Activated CD4-positive, alpha-beta T cell treated with anti-CD3 and anti-CD28 coated beads, Interleukin-10, Interleukin-2, amounts not matched to agents 100 ng/mL and 50 ng/mL, durations not matched to agents 16 hours and 8 hours (primary cell): ENCODE measurements at places on chromosomes 16 and 17.

DNA sequence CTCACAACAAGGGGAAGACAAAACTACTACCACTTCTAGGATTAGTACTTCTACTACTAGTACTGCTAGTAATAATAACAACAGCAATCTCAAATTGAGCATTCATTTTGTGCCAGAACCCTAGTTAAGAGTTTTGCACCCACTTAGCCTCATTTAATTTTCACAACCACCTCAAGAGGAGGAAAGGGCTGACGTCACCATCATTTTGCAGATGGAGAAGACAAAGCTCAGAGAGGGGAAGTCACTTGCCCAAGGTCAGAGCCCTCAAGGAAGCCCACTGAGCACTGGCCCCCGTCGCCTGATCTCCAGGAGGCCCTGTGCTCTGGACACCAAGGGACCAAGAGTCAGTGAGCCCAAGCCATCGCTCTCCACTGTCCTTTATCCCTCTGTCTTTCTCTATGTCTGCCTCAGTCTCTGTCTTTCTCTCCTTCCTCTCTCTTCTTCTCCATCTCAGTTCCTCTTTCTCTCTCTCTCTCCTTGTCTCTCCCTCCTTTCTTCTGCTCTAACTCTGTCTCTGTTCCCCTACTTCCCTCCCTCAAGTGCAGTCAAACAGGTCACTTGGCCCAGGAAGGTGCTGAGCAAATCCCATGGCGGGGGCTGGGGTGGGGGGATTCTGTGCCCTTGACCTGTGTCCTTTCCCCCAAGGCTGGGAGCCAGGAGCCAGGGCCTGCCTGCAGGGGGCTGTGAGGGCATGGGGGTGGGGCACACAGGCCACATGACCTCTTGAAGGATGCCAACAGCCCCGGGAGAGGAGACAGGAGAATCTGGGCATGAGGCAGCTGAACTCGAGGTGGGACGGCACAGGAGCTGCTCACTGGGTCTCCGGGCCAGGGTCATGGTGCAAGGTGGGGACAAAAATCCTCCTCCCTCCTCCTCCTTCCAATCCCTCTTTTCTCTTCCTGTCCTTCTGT, 11.2 kb upstream of the NGFR start:
- no peak for DNase-seq

DNA sequence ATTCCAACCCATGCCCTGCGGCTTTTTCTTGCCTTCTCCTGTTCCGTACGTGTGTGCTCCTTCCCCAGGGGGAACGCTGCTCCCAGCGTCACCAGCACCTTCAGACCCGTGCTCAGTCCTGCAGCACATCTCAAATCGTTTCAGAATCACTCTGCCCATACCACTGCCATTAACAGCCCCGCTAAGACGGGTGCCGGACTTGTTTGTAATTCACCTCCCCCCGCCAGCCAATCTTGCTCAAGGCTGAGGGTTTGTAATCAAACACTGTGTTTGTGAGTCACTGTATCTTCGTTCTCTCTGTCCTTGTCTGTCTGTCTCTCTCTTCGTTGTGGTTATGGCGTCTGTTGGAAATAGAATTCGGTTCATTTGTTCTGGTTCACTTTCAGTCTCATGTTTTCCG, 17.3 kb downstream of the CARD14 start:
- DNase-seq = no peak

GRCh38 chr17:58377661-58378060, 25.7 kb upstream of the SUPT4H1 start:
- no peak for DNase-seq

DNA sequence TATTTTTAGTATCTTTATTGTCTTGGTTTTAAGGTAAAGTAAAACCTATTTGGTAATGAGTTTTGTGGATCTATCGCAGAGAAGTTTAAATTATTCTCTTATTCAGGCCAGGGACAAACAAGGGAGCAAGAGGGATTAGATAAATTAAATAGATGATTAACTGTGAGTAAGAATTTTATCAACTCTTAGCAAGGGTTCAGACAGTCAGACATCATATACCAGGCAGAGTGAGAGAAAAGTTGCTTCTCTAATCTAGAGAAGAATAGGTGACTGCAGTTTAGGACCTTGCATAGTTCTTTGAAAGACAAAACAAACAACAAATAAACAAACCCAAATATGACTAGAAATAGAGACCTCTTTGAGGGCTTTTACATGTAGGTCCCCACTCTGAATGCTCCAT, 840.2 kb upstream of the GOT2 start:
- DNase-seq = no peak

- DNase-seq = no peak
Observed at GRCh38 chr16:54697677-54698076, 233.0 kb upstream of the IRX5 start.

DNA sequence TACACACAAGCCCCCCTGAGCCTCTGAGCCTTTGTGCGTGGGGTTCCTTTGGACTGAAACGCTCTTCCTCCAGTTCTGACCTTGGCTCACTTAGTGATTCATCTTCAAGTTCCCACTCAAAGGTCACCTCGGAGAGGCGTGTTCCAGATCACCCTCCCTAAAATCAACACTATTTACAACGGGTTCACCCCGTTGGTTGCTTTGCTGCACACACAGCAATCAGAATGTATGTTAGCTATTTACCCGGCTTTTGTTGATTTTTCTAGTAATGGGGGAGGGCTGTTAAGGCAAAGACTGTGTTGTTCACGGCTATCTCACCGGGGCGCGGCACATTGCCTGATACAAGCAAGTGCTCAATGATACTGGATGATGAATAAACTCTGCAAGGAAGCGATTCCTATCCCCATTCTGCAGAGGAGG, 977 bp downstream of the NAGPA start:
- no peak for DNase-seq

- DNase-seq = peak; percentile 70
Observed at GRCh38 chr16:89863741-89864526, 9.5 kb upstream of the TCF25 start.

DNA sequence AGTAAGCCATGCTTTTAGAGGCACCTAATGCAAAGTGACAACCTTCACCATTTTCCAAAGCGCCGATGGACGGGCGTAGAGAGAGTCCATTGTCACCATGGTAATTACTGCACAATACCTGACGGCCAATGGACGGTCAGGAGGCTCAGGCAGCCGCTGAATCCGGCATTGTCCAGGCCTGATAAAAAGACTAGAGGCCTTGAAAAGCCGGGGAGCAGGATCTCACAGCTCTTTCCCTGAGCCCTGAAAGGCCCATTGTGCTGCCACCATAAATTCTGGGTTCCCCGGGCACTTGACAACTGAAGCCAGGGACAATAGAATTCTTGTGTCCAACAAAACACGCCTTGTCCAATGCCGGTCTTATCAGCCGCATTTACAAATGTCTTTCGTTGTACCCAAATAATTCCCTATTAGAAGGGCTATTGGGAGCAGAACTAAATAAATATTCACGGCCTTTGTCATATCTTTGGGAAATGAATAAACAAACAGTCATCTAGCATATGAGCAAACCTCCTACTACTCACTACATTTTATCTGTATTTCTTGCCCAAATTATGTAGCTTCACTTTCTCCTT, 62.4 kb downstream of the CDH11 start:
- DNase-seq = no peak

DNA sequence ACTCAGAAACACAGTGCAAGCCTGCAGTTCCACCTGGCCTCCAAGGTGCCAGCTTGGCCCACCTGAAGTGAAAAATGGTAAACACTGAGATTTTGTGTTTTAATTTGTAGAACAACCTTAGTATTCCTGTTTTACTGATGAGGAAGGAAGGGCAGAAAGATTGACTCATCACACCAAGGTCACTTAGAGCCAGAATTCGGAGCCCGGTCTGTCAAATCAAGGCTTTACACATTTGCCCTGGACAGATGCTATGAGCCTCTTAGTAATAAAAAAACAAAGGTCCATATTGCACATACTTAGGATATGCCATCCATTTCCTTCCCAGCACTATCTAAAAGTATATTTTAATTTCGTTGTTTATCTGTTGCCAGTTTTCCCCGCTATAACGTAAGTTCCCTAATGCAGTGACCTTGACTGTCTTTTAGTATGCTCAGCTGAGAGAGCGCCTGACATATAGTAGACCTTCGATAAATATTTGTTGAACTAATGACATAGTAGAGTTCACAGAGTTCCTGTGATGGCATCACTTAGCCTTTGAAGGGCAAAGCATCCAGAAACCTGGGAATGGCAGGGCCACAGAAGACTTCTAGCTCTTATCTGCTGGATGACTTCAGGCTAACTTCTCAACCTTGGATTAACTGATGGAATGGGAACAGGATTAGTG, 7.2 kb upstream of the TBKBP1 start:
- DNase-seq = no peak
